Stimulated activated memory B cell treated with anti-CD40 and anti-IgM and Interleukin-4, amounts not matched to agents 10 μg/mL and 1 μg/mL and 100 μg/mL, for 72 hours (primary cell): ENCODE measurements at places on chromosomes 6 and 20.

GRCh38 chr20:32830437-32830836 lies 10.7 kb downstream of the MAPRE1 start:
- no peak for ATAC-seq

DNA sequence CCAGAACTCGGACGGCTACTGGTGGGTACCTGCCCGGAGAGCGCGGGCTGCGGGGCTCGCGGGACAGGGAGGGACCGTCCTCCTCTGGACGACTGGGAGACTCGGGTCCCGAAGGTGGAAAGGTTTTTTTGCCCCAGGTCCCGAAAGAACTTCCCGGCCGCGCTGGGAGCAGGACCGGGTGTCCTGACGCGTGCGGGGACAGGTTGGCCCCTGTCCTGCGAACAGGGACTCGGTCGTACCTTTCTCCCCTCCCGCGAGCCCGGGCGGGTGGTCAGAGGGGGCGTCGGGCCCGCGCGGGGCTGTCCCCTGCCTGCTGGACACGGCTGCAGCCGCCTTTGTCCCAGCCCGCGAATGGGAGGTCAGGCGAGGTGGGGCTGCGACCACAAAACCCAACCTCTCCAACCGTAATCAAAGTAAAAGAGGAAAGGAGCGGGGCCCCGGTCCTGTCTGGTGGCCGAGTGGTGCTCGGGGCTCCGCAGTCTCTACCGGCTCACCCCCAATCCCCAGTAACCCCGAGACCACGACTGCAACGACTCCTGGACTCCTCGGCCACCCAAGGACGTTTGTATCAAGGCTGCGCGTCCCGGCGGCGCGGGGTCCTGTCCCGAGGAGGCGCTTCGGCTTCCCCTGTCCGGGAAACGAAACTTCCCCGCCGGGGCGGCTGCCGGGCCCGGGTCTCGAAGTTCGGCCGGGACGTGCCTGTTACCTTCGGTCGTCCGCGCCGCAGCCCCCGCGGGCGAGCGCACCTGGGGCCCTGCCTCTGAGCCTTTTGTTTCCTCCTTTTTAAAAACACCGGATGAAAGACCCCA lies 798 bp downstream of the DSP start:
- no peak for ATAC-seq

DNA sequence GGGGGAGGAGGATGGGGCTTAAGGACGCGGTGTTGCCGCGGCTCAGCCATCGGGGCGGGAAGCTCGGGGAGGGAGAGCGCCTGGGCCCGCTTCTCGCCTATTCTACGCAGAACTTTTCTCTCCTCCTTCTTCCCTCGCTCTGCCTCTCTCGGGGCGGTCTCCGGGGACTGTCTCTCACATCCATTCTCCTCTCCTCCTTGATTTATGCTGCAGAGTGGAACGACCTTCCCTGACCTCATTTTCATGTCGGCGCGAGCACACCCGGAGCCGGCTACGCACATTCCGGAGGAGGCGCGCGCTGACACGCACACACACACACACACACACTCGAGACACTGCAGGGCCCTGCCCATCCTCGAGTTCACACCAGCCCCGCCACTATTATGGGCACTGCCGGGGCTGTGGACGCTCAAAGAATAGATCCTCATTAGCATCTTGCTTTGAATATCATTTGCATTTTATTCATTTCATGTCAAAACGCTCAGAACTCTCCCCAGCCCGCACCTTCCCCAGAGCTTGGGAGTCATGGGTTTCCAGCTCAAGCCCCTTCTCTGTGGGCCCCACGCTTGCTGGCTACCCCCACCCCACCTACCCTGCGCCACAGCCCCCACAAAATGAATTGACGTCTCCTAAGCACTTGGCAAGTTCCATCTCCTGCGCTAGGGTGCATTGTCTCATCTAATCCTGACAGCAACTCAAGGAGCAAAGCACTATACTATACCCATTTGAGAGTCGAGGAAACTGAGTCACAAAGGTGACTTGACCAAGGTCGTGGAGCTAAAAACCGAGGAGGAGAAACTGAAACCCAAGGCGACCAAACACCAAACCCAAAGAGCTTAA lies 36.8 kb downstream of the NCR2 start:
- peak; percentile 6 for ATAC-seq

DNA sequence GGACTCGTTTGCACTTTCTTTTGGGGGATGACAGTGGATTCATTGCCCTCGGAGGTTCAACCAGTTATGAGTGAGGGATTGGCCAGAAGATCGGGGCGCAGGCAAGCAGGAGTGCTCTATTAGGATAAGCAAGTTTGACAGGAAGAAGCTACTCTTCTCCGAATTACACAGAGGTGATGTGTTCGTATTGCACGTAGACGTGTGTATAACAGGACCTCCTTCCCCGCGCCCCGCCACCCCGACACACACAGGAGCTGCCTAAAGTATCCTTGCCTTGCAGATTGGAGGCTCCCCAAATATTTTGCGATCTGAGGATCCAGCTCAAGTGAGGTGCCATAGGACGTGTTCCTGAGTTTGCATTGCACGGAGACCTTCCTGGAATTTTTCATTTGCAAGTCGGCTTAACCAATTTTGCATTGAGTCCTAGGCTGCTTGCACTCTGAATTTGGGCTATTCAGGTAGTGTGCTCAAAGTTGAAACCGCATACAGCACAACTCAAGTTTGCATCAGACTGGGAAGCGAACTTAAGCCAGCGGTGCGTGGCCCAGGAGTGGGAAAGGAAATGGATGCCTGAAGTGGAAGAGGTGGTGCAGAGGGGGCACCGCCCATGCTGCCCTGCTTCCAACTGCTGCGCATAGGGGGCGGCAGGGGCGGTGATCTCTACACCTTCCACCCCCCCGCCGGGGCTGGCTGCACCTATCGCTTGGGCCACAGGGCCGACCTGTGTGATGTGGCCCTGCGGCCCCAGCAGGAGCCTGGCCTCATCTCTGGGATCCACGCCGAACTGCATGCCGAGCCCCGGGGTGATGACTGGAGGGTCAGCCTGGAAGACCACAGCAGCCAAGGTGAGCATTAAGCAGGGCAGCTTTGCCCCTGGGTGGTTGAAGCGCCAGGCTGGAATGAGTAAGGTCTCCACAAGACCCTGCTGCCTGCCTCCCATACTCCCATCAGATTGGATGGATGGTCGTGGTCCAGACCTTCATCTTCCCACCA lies 770 bp downstream of the TCF19 start:
- no peak for ATAC-seq

DNA sequence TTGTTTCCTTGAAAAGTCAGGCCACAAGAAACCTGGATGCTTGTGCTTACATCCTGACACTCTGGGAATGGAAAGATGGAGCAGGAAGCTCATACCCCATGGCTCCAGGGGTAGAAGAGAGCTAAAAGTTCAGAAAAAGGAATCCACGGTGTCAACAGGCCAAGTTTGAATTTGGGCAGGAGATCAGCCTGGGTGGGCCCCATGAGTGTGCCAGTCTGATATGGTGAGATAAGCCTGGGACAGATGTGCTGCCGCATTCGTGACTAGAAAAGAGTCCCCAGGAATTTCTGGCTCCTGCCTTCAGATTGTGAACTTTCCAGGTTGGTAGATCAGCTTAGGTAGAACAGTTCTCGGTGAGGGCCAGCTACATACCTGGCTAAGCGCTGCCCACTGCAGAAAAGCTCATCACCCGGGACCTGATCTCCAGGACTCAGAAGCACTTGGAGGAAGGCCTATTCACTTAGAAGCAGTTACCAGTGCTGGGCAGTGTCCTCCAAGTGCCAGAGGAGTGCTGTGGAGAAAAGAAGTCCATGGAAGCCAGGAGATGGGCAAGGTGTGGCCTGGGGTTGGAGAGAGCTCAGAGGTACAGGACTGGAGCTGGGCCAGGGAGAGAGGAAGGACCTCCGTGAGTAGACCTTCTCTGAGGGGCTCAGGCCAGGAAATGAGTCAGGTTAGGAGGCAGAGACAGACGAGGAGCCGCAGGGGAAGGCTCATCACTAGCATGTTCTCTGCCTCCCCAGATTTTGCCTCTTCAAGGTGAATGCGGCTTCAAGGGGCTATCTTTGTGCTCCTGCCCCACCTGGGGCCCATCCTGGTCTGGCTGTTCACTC lies at the start of gene TSPO2:
Gene TSPO2 (plus strand): TSS at position 242 of the 830 bp plus-strand sequence. CDS start 519 bp downstream, at position 761.
- no peak for ATAC-seq

DNA sequence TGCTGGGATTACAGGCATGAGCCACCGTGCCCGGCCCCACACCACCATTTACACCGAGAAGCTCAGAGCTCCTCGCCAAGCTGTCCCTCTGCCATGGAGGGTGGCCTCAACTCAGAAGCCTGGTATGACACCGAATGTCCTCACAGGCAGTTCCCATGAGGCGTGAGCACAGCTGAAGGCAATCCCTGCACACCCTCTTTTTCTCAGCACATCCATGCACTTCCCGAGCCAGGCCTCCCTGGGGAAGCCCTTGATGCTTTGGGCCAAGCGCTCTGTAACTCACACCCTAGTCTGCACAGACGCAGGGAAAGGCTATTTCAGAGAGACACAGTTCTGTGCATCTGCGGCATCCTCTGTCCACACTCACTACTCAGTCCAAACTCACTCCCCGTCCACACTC lies 18.4 kb downstream of the THBS2 start:
- no peak for ATAC-seq
